ENCODE measurements at places on chromosomes 13 and 19. TPM values are rescaled to one million over a fixed set of nuclear protein-coding genes. Genes with fewer than 3 reads are reported as not detected.

The CYP2S1 gene
- total RNA-seq = 17.6 TPM

The CEACAM7 gene
- total RNA-seq = not detected

The SOX1 gene
- not detected for total RNA-seq

The TTC9B gene
- total RNA-seq = 1.7 TPM

The ZNF418 gene
- total RNA-seq = not detected

The ZNF534 gene
- total RNA-seq = not detected

The KIR2DL3 gene
- total RNA-seq = not detected
